Tibial nerve (tissue), 4 donors: ENCODE measurements at places on chromosomes 2 and 18. TPM values are rescaled to one million over a fixed set of nuclear protein-coding genes. Genes with fewer than 3 reads are reported as not detected.

The UGT1A4 gene
- not detected for total RNA-seq

GRCh38 chr2:82875858-82876257 lies 1583.2 kb downstream of the SUCLG1 start:
- no peak for DNase-seq

GRCh38 chr2:27298391-27299080 lies 9.7 kb downstream of the UCN start:
- DNase-seq: no peak

The PMS1 gene
- total RNA-seq: 18.0 TPM
